NCI-H1417 treated with DMSO at 0.1 percent for 48 hours (cell line): ENCODE measurements at places on chromosomes 3 and 15.

DNA sequence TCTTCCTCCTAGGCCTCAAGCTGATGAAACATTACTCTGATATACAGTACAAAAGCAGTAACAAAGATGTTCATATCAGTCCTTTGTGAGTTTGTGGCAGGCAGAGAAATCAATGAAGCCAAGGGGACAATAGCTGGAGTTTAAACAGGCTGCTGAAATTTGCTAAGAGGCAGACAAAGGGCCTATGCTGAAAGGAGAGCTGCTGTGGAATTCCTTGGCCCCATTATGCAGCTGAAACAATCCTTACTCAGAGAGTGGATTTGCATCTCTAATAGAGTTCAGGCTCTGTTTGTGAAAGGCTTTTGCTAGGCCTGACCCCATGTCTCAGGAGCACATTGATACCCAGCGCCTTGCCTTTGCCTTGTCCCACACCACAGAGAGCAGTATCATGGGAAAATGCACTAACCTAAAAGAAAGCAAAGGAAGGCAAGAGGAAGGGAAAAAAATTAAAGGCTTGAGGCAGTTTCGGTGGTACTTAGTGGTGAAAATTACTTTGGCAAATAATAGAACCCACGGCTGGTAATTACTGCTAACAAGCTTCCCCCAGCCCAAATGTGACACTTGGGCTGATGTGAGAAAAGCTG is 195.0 kb upstream of the EPHA3 start:
- DNase-seq, result no peak

- DNase-seq, result no peak
Measured at GRCh38 chr15:70437882-70438451, 325.4 kb downstream of the UACA start.

DNA sequence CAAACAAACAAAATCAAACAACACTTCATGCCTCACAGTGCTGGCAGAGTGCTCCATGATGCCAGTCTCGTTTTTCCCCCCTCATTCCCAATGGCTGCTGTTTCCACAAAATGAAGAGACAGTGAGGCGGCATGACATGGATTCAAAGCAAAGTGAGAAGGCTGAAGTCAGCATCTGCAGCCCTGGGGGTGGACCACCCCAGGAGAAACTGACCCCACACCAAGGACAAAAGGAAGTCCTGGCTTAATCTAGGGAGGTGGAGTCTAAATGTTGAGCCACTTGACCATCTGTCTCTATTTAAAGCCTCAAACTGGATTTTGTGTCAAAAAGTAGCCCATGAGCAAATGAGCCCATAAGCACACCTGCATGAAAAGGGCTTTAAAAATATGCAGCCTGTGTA is 151.2 kb upstream of the RORA start:
- DNase-seq, result no peak

GRCh38 chr15:41982133-41982930 is 10.0 kb upstream of the EHD4 start:
- DNase-seq, result no peak

GRCh38 chr3:23333633-23334032 is 130.5 kb downstream of the UBE2E2 start:
- DNase-seq, result no peak

- no peak for DNase-seq
Measured at GRCh38 chr3:14145670-14146380, 21.0 kb downstream of the TMEM43 start.

GRCh38 chr15:64740311-64741170 is 34.8 kb downstream of the RBPMS2 start:
- no peak for DNase-seq

DNA sequence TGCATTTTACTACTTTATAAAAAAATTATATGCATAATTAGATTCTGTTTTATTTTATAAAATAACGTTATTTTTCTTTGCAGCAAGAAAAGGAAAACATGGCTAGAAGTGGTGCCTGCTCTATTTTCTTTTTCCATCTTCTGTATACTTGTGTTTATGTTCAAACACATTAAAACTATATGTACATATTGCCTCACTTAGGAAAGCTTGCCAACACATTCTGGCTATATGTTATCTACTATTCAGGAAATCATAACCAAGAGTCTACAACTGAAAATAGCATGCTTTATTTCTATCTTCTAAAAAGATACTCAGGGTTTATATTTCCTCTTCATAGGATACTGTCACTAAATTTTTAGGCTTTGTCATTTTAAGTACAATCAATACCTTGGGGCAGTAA is 90.2 kb upstream of the KCNMB2 start:
- no peak for DNase-seq

DNA sequence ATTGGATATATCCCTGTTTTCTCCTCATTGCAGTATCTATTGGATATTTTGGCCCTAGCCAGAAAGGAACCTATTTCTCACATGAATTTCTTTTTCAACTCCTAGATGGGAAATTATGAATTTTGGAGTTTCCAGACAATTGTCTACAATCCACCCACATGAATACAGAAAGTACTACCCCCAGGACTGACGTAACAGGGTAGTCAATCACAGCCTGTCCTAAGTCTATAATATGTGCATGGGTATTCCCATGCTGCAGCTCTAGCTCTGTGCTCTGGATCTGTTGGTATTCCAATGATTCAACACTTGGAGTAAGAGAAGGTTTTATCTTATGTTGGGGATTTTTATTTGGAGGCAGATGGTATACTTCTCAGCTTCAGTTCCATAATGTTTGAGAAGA is 393.1 kb upstream of the ARRDC4 start:
- no peak for DNase-seq

GRCh38 chr15:61171209-61171608 is 57.9 kb downstream of the RORA start:
- DNase-seq, result no peak

DNA sequence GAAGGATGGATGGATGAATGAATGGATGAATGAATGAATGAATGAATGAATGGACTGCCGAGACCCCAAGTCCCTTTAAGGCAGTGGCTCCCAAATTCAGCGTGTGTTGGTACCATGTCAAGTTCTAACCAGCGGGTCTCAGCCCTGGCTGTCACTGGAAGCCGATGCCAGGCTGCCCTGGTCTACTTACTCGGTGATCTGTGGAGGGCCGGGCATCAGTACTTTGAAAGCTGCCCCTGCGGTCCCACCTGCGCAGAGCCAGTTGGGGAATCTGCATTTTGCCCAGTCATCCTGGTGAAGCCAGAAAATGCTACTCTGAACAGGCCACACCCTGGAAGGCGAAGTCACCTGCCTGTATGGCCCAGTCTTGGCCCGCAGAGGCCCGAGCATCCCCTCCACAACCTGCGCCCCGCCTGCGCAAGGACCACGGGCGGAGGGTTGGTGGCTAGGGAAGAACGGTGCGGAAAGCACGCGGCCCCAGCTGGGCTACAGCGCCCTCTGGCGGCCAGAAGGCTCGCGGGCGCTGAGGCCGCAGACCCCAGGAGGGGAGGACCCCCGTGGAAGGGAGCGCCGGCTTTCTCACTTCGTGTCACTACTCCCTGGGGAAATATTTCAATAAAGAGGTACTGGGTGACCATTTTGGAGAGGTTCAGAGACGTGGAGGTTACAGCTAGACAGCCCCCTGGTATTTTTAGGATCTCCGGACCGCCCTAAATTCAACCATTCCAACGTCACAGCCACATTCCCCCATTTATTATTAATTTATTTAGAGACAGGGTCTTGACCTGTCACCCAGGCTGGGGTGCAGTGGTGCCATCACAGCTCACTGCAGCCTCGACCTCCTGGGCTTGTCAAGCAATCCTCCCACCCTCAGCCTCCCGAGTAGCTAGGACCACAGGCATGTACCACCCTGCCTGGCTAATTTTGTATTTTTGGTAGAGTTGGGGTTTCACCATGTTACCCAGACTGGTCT is 34.9 kb downstream of the PRKCD start:
- DNase-seq, result no peak

DNA sequence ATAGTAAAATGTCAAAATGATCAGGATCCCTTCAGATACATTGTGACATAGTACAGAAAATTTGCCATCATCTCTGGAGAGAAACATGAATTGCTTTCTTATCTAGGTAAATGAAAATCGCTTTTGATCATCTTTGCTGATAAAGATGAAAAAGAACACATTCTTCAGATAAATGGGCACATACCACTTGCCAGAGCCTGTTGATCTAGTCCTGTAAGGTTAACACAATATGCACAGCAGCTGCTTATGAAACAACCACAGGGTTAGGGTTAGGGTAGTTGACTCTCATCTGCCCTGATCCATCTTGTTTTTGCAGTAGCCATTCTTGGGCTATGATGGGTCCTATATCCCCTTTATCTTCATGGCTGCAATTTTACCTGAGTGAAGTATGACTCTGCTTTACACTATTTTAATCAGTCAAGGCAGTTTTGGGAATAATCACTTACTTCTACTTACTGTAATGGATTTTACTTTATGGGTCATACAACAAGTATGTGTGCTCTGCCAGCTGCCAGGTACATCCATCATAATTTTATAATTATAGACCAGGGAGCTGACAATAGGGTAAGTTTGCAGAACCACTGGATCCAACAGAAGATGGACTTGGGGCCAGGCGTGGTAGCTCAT is 12.6 kb upstream of the SPINK8 start:
- DNase-seq, result no peak

GRCh38 chr3:193851941-193852674 is 259.1 kb downstream of the OPA1 start:
- no peak for DNase-seq

GRCh38 chr3:102083473-102083872 is 234.2 kb downstream of the NFKBIZ start:
- DNase-seq, result no peak

DNA sequence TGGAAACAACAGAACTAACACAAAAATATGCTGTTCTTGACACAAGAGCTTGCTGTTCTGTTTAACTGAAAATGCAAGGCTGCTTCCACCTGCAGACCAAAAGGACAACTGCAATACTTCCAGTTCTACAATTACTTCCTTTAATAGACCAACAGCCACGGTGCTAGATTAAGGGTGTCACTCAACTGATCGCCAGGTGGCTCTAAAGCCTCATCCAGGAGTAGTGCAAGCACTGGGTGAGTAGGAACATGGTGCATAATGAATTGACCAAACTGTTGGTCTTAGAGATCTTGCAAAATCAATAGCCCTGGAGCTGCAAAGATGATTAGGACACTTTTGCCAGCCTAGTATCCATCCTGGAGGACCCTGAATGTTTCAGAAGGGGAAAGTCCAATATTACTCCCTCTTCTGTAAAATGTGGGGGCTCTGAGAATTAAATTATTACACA is 3.6 kb upstream of the CLDN16 start:
- no peak for DNase-seq

GRCh38 chr3:168653255-168653654 is 557.5 kb upstream of the GOLIM4 start:
- DNase-seq, result no peak

GRCh38 chr15:88636050-88636449 is 2.8 kb upstream of the ISG20 start:
- no peak for DNase-seq

DNA sequence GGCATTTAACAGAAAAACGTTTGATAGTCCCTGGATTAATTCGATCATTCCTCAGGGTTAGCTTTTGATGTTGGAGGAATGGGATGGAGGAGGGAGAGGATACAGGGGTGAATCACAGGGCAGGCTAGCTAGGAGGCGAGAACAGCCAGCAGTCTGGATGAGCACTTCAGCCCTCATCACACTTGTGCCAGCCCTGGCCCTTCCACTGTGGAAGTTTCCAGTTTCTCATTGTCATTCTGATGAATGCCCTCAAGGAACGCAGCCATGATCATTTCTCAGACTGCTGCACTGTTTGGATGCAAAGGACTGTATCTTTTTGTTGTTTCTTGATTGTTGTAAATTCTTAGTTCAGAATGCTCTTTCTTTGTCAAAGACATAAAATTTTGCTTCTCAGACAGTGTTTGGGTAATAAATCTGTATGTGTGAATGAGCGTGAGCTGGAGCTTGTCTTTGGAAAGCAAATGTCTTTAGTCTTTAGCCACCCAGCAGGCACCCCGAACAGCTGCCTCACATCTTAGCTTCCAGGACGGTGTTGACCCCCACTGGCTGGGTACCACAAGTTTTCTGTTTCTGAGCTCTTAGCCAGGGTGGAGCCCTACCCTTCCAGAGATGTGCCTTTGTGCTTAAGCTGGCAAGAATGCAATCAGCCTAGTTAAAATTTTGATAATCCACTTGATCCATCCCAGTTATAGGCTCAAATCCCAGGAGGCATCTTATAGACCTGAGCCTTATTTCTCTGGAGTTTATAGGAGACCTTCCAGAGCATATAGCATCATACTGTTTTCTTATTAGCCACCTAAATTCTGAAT is 121.1 kb downstream of the PDCD6IP start:
- no peak for DNase-seq

DNA sequence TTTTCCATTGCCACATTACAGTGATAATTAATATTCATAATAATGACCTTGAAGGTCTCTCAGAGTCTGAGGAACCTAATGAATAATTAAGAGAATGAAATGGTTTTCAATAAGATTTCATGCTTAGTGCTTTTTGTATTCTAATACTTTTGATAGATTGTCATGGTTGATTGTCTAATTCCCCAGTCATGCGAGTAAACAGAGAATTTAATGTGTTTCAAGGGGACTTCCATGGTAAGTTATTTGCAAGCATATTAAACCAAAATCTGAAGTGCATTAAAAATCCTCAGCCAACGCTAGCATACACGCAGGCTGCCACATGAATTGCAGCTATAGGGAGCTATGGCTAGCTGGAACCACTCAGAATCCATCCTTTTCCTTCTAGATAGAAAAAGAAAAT is 18.9 kb upstream of the ANO10 start:
- no peak for DNase-seq

DNA sequence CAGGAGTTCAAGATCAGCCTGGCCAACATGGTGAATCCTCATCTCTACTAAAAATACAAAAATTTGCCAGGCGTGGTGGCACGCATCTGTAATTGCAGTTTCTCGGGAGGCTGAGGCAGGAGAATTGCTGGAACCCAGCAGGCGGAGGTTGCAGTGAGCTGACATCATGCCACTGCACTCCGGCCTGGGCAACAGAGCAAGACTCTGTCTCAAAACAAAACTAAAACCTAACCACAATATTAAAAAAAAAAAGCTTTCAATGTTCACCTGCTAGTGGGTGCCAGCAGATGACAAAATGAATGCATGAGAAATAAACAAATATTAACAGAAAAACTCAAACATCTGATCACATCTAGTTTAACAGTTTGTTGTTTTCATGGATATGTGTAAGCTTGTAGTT is 9.0 kb downstream of the SLC24A1 start:
- no peak for DNase-seq

GRCh38 chr15:40927873-40928806 is 1.0 kb upstream of the DLL4 start:
- DNase-seq, result no peak

DNA sequence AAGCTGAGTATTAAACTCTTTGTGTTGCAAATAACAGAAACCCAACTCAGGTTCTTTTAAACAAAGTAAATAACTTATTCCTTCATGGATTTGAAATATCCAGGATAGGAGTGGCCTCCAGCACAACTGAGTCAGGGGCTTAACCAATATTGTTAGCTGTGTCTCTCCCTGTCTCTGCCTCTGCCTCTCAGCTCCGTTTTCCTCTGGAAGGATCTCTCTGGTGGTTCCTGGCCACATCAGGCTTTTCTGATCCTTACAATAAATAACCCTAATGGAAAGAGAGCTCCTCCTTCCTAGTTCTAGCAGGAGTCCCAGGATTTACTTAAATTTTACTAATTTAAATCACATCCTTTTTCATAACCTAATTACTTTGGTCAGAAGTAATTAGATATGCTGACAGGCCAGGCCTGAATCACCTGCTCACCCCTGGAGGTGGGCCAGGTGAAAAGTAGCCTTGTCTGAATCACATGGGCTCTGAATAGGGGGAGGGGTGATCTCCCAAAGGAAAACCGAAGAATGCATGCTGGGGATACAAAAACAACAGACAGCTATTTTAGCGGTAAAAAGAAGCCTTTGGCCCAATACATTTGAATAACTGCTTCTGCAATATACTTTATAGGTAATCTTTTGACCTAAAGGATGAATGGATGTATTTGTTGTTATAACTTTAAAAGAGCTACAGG is 75.4 kb downstream of the REC114 start:
- no peak for DNase-seq
